GM23248 (cell line): ENCODE measurements at places on chromosomes 6 and 20. TPM values are rescaled to one million over a fixed set of nuclear protein-coding genes. Genes with fewer than 3 reads are reported as not detected.
A peak's percentile ranks its signal among the peaks of the same experiment; 100 is the strongest.

DNA sequence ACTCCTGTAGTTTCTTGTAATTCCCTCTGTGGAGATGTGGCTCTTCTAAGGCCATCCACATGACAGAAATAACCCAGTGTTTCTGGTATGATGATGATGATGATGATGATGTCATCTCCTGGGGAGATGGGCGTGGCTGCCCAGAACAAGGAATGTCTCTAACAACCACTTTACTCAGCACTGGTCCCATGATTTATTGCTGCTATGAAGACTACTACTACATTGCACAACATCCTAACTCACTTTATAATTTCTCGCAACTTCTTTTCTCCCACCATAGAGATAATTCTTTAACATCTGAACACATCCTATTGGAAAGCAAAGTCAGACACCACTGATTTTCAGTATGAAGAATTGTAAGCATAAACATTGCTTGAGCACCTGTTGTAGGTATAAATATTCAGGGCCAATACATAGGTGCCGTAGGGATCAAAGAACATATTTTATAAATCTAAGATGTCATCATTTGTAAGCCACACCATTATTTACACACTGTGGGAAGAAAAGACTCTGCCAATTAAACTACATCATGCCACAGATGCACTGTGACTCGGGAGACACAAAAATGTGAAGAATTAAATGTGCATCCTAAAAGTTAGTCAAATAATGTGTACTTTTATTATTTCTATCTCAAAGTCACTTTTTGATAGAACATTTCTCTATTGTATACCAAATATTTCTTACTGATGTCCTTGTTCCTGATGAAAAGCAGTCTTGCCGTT, 6.4 kb downstream of the TPMT start:
- H3K36me3 ChIP-seq: peaks cover 1% of the 10 kb centered on the region; the same call in 1 of the 2 replicates
- peak; percentile 92 for DNase-seq
- peak overlapping the region; percentile 83 for H3K27ac ChIP-seq
- H3K27me3 ChIP-seq: no peaks in the 10 kb centered on the region

MYLIP gene
- 1.4 and 1.9 TPM in 2 replicates for total RNA-seq

PLTP gene
- total RNA-seq: 14.5 and 22.6 TPM in 2 replicates

GRCh38 chr6:155882527-155883333, 427.1 kb upstream of the NOX3 start:
- no peak overlapping the region for H3K4me3 ChIP-seq
- no peaks in the 10 kb centered on the region for H3K27me3 ChIP-seq
- H3K4me1 ChIP-seq: peaks cover 19% of the 10 kb centered on the region
- no peaks in the 10 kb centered on the region for H3K36me3 ChIP-seq

DNA sequence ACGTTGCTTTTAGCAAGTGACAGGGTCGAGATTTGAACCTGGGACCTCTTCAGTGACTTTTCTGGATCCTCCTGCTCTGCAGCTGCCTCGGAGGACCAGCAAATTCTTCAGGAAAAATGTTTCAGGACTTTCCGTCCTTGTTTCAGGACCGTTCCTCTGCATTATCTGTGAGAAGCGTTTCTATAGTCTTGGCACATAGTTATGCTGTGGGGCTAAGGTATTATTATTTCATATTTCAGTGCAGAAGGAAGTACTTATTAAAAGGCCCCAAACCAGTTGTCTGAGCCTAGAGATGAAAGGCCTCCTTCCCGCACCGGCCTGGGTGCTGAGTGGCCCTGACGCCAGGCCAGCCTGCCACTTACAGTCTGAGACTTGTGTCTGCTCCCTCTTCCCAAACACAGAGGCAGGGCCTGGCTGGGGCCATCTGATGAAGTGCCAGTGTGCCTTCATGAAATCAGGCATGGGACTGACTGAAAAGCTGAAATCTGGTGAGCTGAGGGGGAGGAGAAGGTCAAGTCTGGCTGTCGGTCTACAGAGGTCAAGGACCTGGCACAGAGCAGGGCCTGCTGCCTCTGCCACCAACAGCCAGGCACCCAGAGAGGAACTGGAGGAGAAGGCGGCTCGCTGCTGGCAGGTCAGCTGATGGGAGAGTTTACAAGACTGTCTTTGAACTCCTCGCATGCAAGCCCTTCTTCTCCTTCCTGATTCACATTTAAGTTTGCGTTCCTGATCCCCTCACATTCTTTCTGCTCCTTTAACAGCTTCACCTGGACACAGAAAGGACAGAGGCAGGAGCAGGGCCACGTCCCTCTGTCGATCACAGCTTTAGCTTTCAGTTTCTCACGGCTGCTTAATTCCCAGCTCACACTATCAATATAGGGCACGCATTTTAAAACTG, 8.9 kb upstream of the QKI start:
- peak; percentile 67 for DNase-seq
- no peaks in the 10 kb centered on the region for H3K27me3 ChIP-seq
- peak overlapping the region; percentile 66 for H3K4me3 ChIP-seq
- no peaks in the 10 kb centered on the region for H3K36me3 ChIP-seq

TTI1 gene
- 9.9 and 12.1 TPM in 2 replicates for total RNA-seq

DNA sequence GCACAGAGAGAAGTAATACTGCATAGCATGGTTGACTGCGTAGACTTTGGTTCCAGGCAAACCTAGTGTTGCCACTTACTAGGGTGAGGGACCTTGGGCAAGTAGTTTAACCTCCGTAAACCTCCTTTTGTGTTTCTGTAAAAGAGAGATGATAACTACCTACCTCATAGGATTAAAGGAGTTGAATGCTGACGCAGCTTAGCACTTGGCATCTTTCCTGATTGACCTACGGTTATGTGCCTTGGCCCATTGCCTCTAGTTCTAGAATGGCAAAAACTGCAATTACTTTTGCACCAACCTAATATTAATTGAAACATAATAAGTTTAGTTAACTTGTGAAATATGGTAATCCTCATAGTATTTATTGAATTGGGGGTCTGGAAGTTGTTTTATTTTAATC, 19.1 kb downstream of the GHRH start:
- no peak overlapping the region for H3K4me3 ChIP-seq
- H3K27ac ChIP-seq: no peak overlapping the region
- no peaks in the 10 kb centered on the region for H3K27me3 ChIP-seq
- DNase-seq: no peak
- no peaks in the 10 kb centered on the region for H3K4me1 ChIP-seq

DNA sequence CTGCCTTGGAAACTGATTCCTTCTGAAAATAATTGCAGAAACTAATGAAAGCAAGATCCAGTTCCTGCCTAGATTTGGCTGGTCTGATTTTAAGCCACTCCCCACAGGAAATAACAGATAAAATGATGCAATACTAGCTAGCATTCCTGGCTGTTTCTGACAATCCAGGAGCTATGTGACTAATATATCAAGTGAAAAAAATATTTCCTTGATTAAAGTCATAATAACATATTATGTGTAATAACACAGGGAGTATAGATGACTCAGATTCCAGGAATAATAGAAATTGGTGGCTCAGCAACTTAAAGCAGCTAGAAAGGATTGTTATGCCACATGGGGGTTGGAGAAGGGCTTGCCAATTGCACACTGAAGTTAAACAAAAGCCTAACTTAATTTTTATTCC, 182.7 kb upstream of the SALL4 start:
- peaks cover 15% of the 10 kb centered on the region for H3K4me1 ChIP-seq
- no peaks in the 10 kb centered on the region for H3K27me3 ChIP-seq
- H3K36me3 ChIP-seq: no peaks in the 10 kb centered on the region
- H3K27ac ChIP-seq: peak overlapping the region; percentile 73
- peak; percentile 93 for DNase-seq
- H3K4me3 ChIP-seq: peak overlapping the region; percentile 14

DNA sequence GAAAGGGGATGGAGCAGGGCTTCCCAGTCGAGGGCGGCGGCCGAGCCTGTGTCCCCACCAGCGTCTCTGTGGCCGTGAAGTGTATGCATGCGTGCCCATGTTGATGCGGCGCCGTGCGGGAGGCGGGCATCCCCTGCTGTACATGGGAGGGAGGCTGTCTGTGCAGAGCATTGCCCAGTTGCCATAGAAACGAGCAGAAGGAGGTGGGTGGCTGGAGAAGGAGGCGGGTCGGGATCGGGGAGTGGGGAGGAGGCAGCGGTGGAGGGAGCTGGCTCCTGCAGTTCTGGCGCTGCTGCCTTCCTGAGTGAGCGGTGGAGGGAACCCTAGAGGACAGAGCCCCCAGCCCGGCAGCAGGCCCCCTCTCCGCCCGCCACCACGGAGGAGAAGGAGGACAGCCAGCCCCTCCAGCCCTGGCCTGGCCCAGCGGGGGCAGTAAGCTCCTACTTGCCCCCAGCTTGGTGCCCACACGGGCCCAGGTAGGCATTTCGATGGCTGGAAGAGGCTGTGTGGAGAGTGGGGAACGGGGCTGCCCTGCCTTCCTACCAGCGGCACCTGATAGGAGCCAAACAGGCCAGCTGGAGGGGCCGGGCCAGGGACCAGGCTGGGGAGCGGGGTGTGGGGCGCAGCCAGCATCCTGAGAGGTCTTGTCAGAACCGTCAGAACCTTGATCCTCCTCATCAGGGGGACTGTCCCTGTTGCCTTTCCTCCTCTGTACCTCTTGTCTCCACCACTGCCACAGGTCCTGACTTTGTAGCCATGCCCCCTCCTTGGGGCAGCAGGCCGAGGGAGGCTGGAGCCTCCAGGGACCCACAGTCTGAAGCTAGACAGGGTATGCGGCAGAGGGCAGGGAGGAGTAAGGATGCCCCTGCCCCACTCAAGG, 41.3 kb downstream of the SPDEF start:
- no peaks in the 10 kb centered on the region for H3K4me1 ChIP-seq
- DNase-seq: peak; percentile 67
- no peak overlapping the region for H3K4me3 ChIP-seq

- H3K27me3 ChIP-seq: no peaks in the 10 kb centered on the region
- no peaks in the 10 kb centered on the region for H3K36me3 ChIP-seq
- no peak overlapping the region for H3K27ac ChIP-seq
- no peak overlapping the region for H3K4me3 ChIP-seq
- DNase-seq: peak; percentile 31
Observed at GRCh38 chr20:42530855-42531448, 658.8 kb downstream of the PTPRT start.

DNA sequence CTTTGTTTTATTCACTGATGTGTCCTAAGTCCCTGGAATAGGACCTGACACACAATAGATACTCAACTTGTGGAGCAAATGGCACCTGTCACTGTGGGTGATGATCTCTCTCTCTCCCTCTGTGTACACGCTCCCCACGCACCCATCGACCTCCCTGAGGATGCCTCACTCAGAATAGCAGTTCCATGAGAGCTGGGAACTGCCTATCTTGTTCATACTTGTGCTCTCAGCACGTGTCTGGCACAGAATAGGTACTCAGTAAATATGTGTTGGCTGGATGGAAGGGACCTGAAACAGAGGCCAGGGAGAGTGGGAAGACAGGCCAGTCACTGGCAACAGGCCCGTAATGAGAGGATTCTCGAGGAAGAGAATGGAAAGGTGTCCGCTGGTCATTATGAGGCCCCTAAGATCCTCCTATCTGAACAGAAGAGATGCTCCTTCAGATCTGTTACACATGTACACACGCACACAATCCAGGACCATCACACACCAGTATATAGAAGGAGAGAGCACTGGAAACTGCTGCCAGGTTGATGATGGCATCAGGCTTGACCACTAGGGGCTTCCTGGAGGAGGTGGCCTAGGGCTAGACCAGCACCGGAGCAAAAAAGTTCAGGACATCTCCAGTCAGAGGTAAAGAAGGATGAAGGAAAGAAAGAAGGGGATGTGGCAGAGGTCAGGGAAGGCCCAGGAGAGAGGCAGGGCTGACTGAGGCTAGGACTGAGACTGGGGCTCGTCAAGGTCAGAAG, 30.9 kb downstream of the VEGFA start:
- DNase-seq: no peak
- no peak overlapping the region for H3K27ac ChIP-seq
- peaks cover 5% of the 10 kb centered on the region for H3K4me1 ChIP-seq

GRCh38 chr6:93407186-93407585, 12.2 kb downstream of the EPHA7 start:
- no peak overlapping the region for H3K27ac ChIP-seq
- H3K27me3 ChIP-seq: no peaks in the 10 kb centered on the region
- H3K4me3 ChIP-seq: no peak overlapping the region

TFAP2A gene
- total RNA-seq: 1.9 and 2.5 TPM in 2 replicates

- no peaks in the 10 kb centered on the region for H3K36me3 ChIP-seq
- H3K4me1 ChIP-seq: no peaks in the 10 kb centered on the region
- DNase-seq: no peak
- H3K4me3 ChIP-seq: no peak overlapping the region
- no peak overlapping the region for H3K27ac ChIP-seq
Observed at GRCh38 chr20:33273117-33273851, 9.7 kb upstream of the BPIFB1 start.

HLA-DPB1 gene
- 12.5 and 14.9 TPM in 2 replicates for total RNA-seq

DNA sequence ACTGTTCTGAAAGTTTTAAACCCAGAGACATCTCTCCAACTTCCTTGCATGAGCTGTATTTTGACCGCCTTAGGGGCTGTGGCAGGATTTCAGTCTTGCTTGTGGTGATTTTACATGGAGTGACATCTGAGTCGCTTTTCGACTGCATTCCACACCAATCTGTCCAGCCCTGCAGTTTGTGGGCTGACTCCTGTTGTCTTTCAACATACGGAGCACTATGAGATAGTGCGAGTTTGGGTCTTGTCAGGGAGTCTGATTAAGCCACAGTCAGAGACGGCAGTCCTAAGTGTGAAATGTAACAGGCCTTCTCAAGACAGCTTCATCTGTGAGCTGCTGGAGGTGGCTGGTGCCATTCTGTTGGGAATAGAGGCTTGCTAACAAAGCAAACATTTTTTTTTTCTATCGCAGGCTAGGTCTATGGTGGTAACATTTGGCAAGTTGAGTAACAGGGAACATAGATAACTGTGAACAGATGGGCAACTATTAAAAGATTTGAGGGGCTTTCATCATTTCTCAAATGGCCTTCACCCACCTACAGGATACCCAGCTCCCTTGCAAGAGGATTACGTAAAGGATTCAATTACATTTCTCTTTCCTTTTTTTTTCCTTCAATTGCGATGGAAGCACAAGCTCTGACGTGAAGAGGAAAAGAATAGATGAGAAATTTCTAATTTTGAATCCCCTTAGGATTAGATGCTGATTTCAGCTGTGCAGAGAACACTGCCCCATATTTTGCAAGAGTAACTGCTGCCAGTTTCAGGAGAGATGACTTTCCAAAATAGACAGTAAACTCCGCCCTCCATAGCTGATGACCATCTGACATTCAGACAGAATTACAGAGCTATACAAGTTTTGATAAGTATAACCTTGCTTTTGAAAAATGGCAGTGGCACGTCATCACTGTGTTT, 25.1 kb downstream of the CAP2 start:
- H3K27ac ChIP-seq: peak overlapping the region; percentile 97
- H3K36me3 ChIP-seq: no peaks in the 10 kb centered on the region
- peak overlapping the region; percentile 63 for H3K4me3 ChIP-seq
- H3K4me1 ChIP-seq: peaks cover 44% of the 10 kb centered on the region
- peak; percentile 76 for DNase-seq

SYCP2 gene
- 0.22 and 0.38 TPM in 2 replicates for total RNA-seq

DNA sequence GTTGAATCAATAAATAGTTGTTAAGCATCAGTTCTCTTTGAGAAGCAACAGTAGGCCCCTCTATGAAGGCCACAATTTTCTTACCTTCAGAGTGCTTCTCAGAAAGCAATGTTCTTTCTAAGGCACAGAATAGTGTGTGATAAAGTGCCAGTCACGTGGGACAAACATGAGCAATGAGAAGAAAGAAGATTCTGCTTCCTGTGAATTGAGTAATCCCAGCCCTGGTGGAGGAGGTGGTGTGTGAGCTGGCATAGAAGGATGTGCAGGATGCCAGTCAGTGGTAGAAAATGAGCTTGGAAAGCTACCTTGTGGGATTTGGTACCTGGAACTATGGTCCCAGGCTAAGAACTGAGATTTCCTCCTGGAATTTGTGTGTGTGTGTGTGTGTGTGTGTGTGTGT, 21.7 kb downstream of the KIZ start:
- no peaks in the 10 kb centered on the region for H3K27me3 ChIP-seq
- H3K36me3 ChIP-seq: peaks cover 5% of the 10 kb centered on the region; the same call in 1 of the 2 replicates
- peaks cover 7% of the 10 kb centered on the region for H3K4me1 ChIP-seq
- H3K4me3 ChIP-seq: no peak overlapping the region

EYS gene
- total RNA-seq: not detected in 2 replicates
